ENCODE measurements at places on chromosomes 12 and 14. TPM values are rescaled to one million over a fixed set of nuclear protein-coding genes. Genes with fewer than 3 reads are reported as not detected.

Gene TARBP2
- total RNA-seq, result 32.9 TPM

Gene ARMH4
- total RNA-seq, result 9.6 TPM

Gene RNF41
- 154 TPM for total RNA-seq

Gene SYCP3
- 0.33 TPM for total RNA-seq

Gene KERA
- total RNA-seq, result not detected

Gene NOC4L
- total RNA-seq, result 10.4 TPM

Gene ACVRL1
- 31.9 TPM for total RNA-seq

Gene FOXA1
- not detected for total RNA-seq

Gene GLS2
- total RNA-seq, result 0.13 TPM

Gene GRIN2B
- total RNA-seq, result not detected

Gene PROX2
- not detected for total RNA-seq

Gene MFAP5
- 37.3 TPM for total RNA-seq

Gene NPFF
- total RNA-seq, result not detected

Gene BBOF1
- total RNA-seq, result 6.0 TPM

Gene ATP2A2
- 249 TPM for total RNA-seq

Gene REM2
- 0.13 TPM for total RNA-seq

Gene SSPN
- total RNA-seq, result 30.8 TPM

Gene BLOC1S1
- total RNA-seq, result 36.1 TPM

Gene C12orf54
- not detected for total RNA-seq

Gene ISM2
- 3.2 TPM for total RNA-seq

Gene ZDHHC22
- not detected for total RNA-seq

Gene NRXN3
- 2.9 TPM for total RNA-seq

Gene GON7
- 6.2 TPM for total RNA-seq

Gene GCH1
- 0.79 TPM for total RNA-seq

Gene CD27
- not detected for total RNA-seq

Gene FAM222A
- 0.23 TPM for total RNA-seq

Gene SERPINA10
- total RNA-seq, result not detected

Gene TROAP
- total RNA-seq, result 3.4 TPM

Gene CEBPE
- total RNA-seq, result not detected

Gene CLMN
- 1.6 TPM for total RNA-seq

Gene HNF1A
- not detected for total RNA-seq
